Keratinocyte (primary cell): ENCODE measurements at places on chromosomes 16 and 17.

- DNase-seq = no peak
Measured at GRCh38 chr17:45168991-45169752, 7.5 kb downstream of the HEXIM2 start.

DNA sequence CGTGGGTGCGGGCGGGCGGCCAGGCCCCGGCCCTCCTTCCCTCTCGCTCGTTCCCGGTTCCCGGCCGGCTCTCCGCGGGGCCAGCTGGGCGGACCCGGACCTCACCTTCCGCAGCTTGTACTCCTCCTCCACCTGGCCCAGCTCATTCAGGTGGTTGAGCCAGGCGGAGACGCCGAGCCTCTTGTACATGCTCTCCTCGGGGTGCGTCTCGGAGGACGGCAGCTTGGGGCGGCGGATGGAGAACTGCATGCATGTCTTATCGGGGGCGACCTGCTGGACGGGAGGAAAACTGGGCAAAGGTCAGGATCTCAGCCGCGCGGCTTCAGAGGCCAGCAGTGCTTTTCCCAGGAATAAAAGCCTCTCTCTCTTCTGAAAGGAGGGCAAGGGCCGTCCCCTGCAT lies 85.4 kb downstream of the TBC1D16 start:
- no peak for DNase-seq

- DNase-seq = no peak
Measured at GRCh38 chr16:47388705-47389104, 72.2 kb downstream of the ITFG1 start.

GRCh38 chr16:68411086-68411485 lies 37.2 kb downstream of the SMPD3 start:
- DNase-seq = no peak

DNA sequence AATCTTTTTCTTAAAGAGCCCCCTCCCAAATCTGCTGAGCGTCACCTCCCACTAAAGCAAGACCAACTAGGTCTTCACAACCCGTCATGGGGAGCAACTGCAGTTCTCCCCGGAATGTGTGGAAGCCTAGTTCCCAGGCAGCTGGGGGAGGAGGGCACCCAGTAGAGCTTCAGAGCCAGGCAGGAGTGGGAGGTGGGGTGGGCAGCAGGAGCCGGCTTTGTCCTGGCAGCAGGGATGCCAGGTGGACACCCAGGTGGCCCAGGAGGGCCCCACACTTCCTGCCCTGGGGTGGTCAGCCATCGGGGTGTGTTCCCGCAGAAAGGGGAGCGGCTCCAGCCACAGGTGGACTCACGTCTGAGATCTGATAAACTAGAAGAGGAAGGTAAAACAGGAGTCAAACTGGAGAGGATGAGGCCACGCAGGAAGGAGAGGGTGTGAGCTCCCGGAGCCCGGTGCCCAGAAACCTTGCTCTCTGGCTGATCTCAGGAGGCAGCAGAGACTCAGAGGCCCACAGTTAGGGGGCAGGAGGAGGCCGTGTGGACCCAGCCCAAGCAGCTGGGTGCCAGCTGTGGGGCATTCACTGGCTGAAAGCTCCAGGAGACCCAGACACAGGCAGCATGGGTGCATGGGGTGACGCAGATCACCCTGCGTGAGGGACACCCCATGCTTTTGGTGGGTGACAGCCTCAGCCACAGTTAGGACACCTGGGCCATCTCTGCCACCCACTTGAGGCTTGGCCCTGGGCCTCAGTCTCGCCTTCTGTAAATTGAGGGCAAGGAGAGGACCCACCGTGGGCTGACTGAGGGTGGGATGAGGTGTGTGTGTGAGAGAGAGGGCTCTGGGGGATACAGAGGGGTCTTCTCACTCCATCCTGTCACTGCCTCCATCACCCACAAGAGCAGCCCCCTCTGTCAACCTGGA lies 260.8 kb upstream of the TNRC6C start:
- no peak for DNase-seq

DNA sequence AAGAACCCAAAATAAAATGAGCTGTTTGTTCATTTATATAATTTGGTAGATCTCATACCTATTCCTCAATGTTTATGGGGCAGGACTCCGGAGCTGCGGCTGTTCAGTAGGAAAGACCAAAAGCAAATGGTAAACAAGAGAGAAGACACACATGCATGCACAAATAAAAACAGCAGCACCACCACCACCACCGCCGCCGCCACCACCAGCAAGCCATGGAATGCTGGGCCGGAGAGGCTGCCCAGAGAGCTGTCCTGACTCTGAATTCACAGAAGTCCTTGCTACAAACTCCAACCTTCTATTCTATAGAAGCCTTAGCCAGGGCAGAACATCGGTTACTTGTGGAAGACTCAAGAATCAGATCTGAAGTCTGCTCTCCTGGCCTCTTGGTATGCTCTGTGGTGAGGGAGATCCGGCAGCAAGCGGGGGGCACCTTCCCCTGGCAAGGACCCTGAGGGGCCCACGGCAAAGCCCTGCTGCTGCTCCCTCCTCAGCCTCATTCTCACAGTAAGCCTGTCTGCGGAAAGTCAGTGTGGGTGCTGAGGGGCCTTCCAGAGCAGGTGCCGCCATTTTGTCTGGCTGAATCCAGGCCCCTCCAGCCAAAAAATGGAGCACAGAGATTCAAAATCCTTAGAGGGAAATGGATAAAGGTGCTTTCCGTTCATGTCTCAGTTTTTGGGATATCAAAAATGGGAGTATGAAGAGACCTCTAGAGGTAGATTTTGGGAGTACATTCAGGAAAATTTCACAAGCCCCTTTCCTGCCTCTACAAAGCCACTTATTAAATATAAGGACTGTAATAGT lies 6.4 kb upstream of the FOXJ1 start:
- no peak for DNase-seq

DNA sequence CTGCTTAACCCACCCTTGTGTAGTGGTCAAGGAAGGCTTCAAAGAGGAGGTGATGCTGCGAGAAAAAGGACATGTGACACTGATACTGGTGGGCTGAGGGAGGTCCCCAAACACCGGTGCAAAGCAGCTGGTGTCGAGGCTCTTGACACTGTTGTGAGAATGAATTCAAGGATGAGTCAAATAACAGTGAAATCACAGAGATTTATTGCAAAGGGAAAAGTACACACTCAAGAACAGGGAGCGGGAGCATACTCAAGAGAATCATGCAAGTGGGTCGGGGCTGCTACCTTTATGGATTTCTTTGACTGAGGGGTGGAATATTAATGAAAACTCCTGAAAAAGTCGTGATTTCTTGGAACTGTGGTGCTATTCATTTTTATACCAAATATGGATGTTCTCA lies 31.1 kb downstream of the TMEM132E start:
- no peak for DNase-seq

GRCh38 chr17:9217151-9218056 lies 196.1 kb downstream of the NTN1 start:
- DNase-seq = no peak

DNA sequence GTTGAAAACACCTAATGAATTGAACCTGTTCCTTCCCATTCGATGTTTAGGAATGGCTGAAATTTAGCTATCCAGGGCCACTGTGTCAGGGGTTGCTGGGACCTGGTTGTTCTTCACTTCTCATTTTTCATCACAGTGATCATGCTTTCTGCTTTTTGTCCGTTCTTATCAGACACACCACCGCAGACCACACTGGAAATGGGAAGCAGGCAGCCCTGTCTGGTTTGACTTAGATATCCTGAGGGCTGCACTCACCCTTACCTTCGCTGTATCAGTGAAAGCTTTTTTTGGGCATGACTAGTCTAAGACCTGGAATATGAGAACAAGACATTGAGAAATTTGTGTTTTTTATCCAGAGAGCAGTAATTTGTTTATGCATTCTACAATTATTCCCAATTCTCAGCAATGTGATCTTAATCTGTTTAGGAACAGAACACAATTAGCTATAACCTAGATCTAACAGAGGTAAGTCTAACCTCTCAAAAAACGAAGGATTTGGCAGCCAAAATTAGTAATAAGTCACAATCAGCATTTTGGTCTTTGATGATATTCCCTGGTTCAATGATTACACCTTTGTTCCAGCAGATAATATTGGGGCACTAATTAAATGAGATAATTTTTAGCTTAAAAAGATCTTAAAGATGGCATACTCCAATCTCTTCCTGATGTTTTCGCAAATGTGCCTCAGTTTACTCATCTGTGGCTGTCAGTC lies 126.0 kb upstream of the GOT2 start:
- no peak for DNase-seq

GRCh38 chr16:48365025-48365600 lies 20.1 kb downstream of the SIAH1 start:
- no peak for DNase-seq

- DNase-seq = no peak
Measured at GRCh38 chr17:10557422-10557821, 8.0 kb upstream of the MYH2 start.

GRCh38 chr17:11182430-11182829 lies 58.6 kb upstream of the SHISA6 start:
- no peak for DNase-seq

GRCh38 chr17:2403044-2403443 lies 2.2 kb upstream of the MNT start:
- DNase-seq = no peak

GRCh38 chr16:66116163-66117002 lies 250.1 kb upstream of the CDH5 start:
- no peak for DNase-seq

GRCh38 chr17:78575899-78576298 lies 1.3 kb downstream of the DNAH17 start:
- DNase-seq = no peak

DNA sequence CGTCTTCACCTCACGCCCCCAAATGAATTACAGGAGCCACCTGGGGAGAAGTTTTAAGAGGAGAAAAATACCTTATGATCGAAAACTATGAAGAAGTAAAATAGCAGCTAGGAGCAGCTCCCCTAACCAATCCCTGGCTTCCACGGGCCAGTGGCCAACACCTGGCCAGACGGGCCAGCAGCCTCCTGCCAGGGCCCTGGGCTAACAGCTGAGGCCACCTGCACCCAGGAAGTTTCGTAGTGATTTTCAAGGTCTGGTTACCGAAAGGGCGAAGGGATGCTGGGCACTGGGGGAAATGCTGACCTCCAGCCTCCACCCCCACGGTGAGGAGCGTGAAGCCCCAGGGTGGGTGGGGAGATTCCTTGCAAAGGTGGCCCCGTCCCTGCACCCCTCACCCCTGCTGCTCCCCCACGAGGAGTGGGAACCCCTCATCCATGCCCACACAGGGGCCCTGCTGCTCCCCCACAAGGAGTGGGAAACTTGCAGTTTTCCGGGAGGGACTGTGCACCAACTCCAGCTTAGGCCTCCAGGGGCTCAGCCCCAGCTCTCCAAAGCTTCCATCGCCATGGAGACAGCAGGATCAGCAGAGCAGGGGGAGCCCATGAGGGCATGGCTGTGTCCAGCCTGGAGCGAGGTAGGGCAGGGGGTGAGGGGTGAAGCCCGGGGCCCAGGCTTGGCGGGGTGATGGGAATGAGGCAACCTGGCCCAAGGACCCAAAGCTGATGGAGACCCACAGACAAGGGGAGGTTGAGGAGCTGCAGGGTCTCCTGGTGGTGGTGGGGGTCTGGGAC lies 31.9 kb upstream of the ACSF3 start:
- no peak for DNase-seq

GRCh38 chr17:62800585-62800984 lies 7.5 kb downstream of the MARCHF10 start:
- no peak for DNase-seq

GRCh38 chr17:14919631-14920213 lies 345.4 kb downstream of the PMP22 start:
- DNase-seq = no peak

DNA sequence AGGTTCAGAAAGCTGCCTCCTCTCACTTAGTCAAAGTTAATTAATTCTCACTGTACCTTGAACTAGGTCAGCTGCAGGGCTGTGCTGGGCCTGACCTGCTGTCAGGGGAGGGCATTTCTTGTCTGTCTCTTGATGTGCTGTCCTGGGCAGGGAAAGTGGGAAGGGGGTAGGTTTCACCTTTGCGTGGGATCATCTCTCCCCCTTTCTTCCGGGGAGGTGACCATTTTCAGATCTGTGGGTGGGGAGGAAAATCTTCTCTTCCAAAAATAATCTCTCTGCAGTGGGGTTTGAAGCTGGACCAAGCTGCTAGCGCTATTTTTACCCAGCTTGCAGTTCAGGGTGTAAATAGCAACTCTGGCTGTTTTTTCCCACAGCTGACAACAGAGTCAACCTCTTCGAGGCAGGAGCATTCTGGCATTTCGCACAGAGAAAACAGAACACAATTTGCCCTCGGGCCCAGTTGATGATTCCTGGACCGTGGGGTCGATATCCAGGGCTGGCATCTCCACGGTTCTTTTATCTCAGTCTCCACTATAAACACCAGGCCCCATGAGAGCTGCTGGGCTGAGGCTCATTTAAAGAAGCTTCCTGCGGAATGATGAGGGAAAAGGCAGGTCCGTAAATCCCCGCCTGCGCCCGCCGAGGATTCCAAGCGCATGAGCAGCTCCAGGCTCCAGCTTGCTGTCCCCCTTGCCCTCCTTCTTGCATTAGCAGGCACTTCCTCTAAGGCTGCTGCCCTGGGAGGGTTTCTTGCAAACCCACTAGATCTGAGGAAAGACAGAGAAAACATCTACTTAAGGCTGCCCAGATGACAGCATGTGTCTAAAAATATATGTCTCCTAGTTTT lies 93.9 kb downstream of the YPEL2 start:
- no peak for DNase-seq

DNA sequence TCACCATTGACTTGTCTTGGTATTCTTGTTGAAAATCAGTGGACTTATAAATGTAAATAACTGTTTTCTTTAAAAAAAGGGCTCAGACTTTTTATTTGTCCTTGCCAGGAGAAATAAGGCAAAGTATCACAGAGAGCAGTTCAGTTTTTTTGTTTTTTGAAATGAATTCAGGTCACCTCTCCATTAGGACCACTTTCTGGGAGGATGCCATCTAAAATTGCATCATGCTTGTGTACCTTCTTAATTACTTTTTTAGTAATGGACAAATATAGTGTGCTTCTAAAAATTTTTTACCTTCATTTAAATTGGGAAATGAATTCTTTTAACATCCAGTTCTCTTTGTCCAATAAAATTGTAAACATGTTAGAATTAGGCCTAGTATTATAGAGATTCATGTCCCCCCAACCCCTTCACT lies 210.0 kb downstream of the BCAS3 start:
- DNase-seq = no peak

DNA sequence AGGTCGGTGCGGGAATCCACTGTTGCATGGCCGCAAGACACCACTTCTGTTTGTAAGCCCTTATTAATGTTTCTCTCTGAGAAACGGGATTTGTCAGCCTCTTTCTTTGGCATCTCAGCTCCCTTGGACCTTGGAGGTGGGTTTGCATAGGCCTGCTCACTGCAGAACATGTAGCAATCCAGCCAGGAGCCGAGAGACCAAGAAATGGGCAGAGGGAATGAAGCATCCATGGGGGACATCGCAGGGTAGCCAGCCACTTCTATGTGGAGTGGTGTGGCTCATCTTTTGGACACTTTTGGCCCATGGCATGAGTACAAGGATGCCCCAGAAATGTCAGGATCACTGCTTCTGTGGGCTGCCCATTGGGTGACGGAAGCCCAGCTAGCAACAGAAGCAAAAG lies 79.4 kb downstream of the GSG1L start:
- DNase-seq = no peak
